Mesendoderm (in vitro differentiated cells): ENCODE measurements at places on chromosomes 13 and 19.

DNA sequence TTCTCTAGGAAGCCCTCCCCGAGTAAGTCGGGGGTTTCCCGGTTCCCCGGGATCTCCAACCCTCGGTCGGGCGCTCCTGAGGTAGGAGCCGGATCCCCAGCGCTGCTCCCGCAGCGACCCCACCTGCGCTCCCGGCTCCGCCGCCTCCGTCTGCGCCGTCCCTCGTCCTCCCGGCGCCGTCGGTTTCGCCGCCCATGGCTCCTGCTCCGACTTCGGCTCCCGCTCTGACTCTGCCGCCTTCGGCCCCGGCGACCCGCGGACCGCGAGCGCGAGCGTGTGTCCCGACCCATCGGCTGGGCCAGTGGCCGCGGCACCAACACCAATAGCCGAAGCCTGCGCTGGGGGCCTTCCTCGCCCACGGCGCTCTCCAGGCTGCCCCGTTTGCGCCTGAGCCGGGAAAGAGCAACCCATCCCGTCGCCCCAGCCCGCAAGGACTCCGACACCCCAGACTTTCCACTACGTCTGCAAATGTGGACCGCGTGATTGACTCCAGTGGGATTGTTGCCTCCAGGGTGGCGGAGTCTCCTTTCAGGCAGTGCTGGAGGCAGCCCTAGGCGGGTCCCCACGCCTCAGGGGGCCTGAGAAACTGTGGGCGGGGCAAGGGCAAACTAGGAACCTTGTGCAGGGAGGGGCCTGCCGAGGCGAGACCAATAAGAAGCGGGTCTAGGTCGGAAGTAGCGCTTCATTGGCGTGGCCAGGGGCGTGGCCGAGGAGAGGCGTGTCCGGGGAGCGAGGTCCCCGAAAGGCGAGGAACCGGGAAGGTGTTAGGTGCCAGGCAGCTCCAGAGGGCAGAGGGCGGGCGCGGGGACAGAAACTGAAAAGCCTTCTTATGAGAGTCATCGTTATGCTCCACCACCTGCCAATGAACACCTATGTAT, at the start of gene CACTIN:
CACTIN (minus strand) TSS at position 318 of the 878 bp plus-strand sequence; CDS start at position 290, 28 bp downstream.
- peaks cover 2% of the 10 kb centered on the region for H3K4me1 ChIP-seq
- H3K4me3 ChIP-seq, result peak within 1 kb of the TSS; percentile 96
- no peaks in the 10 kb centered on the region for H3K27me3 ChIP-seq
- H3K36me3 ChIP-seq, result no peaks in the 10 kb centered on the region

- H3K27me3 ChIP-seq, result no peaks in the 10 kb centered on the region
- peak; percentile 50 for DNase-seq
- no peaks in the 10 kb centered on the region for H3K4me1 ChIP-seq
These were observed 789.1 kb downstream of the GPC5 start for GRCh38 chr13:92187378-92187989.

GRCh38 chr19:43809762-43810696, 7.8 kb upstream of the LYPD5 start:
- no peaks in the 10 kb centered on the region for H3K4me1 ChIP-seq
- no peak overlapping the region for H3K4me3 ChIP-seq
- H3K27me3 ChIP-seq, result no peaks in the 10 kb centered on the region
- no peak overlapping the region for H3K27ac ChIP-seq

- no peaks in the 10 kb centered on the region for H3K4me1 ChIP-seq
- DNase-seq, result no peak
- no peak overlapping the region for H3K27ac ChIP-seq
These were observed 24.2 kb downstream of the FXYD5 start for GRCh38 chr19:35178701-35179100.

DNA sequence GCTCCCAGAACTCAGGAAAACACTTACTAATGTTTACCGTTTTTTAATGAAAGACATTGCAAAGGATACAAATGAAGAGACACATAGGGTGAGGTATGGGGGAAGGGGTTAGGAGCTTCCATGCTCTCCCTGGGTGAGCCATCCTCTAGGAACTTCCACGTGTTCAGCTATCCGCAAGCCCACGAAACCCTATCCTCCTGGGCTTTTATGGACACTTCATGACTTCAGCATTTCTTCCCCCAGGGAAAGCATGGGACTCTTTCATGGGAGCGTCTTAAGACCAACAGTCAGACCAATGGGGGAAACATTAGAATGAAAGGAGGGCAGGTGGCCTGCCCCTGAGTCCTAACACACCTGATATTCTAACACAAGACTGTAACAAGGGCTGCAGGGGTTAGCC, 6.6 kb upstream of the ESD start:
- no peaks in the 10 kb centered on the region for H3K4me1 ChIP-seq
- DNase-seq, result no peak
- no peaks in the 10 kb centered on the region for H3K36me3 ChIP-seq
- H3K4me3 ChIP-seq, result no peak overlapping the region
- no peak overlapping the region for H3K27ac ChIP-seq

DNA sequence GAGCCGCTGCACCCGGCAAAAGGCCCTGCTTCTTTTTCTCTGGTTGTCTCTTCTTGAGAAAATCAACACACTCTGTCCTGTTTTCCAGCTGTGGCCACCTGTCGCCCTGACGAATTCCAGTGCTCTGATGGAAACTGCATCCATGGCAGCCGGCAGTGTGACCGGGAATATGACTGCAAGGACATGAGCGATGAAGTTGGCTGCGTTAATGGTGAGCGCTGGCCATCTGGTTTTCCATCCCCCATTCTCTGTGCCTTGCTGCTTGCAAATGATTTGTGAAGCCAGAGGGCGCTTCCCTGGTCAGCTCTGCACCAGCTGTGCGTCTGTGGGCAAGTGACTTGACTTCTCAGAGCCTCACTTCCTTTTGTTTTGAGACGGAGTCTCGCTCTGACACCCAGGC, 17.2 kb downstream of the LDLR start:
- no peak overlapping the region for H3K27ac ChIP-seq
- DNase-seq, result no peak
- H3K36me3 ChIP-seq, result peaks cover 44% of the 10 kb centered on the region
- H3K4me3 ChIP-seq, result no peak overlapping the region
- H3K4me1 ChIP-seq, result no peaks in the 10 kb centered on the region
- H3K27me3 ChIP-seq, result no peaks in the 10 kb centered on the region

- H3K27me3 ChIP-seq, result no peaks in the 10 kb centered on the region
- H3K4me1 ChIP-seq, result no peaks in the 10 kb centered on the region
- no peak overlapping the region for H3K27ac ChIP-seq
- no peak overlapping the region for H3K4me3 ChIP-seq
- no peaks in the 10 kb centered on the region for H3K36me3 ChIP-seq
- DNase-seq, result no peak
These were observed 137.6 kb upstream of the SPACA7 start for GRCh38 chr13:112238436-112238995.

DNA sequence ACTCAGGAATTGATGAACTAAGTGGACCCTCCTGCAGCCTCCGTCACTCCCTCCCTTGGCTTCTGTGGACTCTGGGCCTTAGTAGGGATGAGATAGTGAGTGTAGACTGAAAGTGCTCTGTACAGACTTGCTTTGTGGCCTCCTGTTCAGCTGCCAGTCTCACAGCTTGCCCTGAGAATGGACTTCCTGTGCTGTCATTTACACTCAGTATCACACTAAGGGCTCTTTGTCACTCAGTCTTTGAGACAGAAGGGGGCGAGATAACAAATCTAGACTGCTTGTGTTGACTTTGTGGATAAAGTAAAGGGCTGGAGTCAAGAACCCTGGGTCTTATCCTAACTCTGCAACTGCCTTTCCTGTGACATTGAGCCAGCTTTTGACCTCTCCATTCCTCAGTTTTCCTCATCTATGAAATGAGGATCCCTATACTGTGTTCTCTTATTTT, 21.0 kb upstream of the SPRY2 start:
- no peak overlapping the region for H3K27ac ChIP-seq
- peak; percentile 96 for DNase-seq

DNA sequence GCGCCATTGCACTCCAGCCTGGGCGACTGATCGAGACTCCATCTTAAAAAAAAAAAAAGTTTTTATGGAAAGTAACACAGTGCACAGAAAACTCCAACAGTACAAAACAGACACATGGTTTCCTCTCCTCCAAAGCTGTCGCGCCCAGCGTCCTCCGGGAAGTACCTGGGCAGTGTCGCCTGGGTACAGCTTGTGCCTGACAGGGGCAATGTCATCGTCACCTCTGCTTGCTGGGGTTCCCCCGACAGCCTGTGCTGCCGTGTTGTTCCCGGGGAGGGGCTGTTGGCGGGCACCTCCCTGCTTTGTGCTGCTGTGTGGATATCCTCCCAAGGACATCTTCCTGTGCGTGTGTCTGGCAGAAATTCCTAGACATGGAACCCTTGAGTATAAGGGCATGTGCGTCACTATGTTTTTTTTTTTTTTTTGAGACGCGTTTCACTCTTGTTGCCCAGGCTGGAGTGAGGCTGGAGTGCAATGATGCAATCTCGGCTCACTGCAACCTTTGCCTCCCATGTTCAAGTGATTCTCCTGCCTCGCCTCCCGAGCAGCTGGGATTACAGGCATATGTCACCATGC, 2.4 kb upstream of the F2RL3 start:
- no peaks in the 10 kb centered on the region for H3K36me3 ChIP-seq
- H3K27ac ChIP-seq, result no peak overlapping the region
- H3K27me3 ChIP-seq, result no peaks in the 10 kb centered on the region
- DNase-seq, result no peak

GRCh38 chr19:9729162-9729561, 39.4 kb downstream of the ZNF846 start:
- H3K4me3 ChIP-seq, result no peak overlapping the region
- no peak overlapping the region for H3K27ac ChIP-seq
- no peaks in the 10 kb centered on the region for H3K4me1 ChIP-seq
- no peaks in the 10 kb centered on the region for H3K36me3 ChIP-seq
- DNase-seq, result no peak

DNA sequence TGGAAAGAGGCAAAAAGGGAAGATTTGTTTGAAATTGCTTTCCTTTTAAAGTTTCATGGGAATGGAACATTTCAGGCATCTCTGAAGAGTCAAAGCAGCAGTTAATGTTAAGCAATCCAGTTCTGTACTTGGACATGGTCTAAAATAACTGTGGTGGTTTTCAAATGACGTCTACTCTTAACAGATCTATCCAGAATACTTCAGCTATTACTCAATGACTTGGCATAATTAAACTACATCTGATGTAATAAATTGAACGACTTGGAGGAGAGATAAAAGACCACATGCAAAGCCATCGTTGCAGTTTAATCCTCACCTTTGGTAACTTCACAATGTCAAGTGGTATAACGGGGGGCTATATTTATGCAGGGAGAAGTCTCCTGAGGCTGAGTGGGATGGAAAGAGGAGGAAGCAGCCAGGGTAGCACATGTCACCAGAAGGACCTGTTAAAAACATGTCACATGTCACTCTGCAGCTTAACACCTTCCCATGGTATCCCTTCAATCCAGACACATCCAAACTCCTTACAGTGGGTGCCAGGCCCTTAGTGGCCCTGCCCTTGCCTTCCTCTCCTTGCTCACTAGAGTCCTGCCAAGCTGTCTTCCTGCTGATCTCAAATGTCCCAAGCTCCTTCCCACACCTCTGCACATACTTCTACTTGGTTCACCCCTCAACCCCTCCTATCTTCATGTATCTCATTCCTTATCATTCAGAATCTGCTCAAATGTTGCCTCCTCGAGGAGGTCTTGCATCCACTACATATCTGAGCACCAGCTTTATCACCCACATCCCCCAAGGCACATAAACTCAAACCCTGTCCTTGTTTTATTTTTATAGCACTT, 327.8 kb downstream of the SUCLA2 start:
- DNase-seq, result no peak
- H3K36me3 ChIP-seq, result no peaks in the 10 kb centered on the region
- no peak overlapping the region for H3K27ac ChIP-seq
- H3K4me3 ChIP-seq, result no peak overlapping the region
- no peaks in the 10 kb centered on the region for H3K27me3 ChIP-seq

- H3K36me3 ChIP-seq, result no peaks in the 10 kb centered on the region
- H3K27ac ChIP-seq, result peak overlapping the region; percentile 40
- H3K4me3 ChIP-seq, result no peak overlapping the region
- peak; percentile 62 for DNase-seq
- H3K4me1 ChIP-seq, result peaks cover 11% of the 10 kb centered on the region
These were observed 139.0 kb downstream of the FLT1 start for GRCh38 chr13:28355822-28356371.

DNA sequence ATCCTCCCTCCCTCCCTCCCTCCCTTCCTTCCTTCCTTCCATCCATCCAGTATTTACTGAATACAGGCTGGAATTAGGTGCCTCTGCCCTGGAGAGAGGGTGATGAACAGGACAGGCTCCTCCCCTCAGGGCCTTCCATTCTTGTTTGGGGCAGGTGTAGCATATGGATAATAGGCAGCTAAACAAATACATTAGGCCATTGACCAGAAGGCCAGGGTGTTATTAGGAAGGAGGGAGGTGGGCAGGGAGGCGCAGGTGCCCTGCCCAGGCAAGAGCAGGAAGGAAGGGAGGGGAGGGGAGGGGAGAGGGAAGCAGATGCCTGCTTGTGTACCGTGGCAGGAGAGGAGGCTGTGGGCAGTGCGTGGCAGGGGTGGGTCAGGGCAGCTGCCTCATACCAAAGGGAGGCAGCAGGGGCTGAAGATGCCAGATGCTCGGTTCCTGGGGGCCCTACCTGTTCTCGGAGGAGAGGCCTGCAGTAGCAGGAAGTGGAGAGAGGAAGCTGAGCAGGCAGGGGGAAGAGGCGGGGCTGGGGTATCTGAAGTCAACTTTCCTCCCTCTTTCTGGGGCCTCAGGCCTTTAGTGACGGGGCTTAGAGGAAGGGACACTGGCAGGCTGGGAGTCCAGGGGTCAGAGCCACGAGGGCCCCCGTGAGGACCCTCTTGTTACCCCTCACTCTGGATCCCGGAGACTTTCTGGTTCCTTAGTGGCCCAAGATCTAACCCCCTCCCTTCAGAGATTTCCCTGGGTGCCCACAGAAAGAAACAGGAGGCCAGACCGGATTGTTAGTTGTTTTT, at the start of gene RINL:
RINL (minus strand) TSS at position 495 of the 794 bp plus-strand sequence. CDS start 1,533 bp downstream, outside the sequence.
- DNase-seq, result no peak
- H3K36me3 ChIP-seq, result no peaks in the 10 kb centered on the region
- no peaks in the 10 kb centered on the region for H3K27me3 ChIP-seq
- H3K4me3 ChIP-seq, result no peak within 1 kb of the TSS

- peaks cover 9% of the 10 kb centered on the region for H3K36me3 ChIP-seq
- H3K4me3 ChIP-seq, result no peak overlapping the region
- H3K27ac ChIP-seq, result no peak overlapping the region
- H3K27me3 ChIP-seq, result no peaks in the 10 kb centered on the region
- H3K4me1 ChIP-seq, result peaks cover 4% of the 10 kb centered on the region
- peak; percentile 92 for DNase-seq
These were observed 18.9 kb downstream of the VASP start for GRCh38 chr19:45526143-45526542.

- peak; percentile 96 for DNase-seq
- peak overlapping the region; percentile 34 for H3K27ac ChIP-seq
- no peaks in the 10 kb centered on the region for H3K27me3 ChIP-seq
- H3K36me3 ChIP-seq, result no peaks in the 10 kb centered on the region
- H3K4me3 ChIP-seq, result no peak overlapping the region
- no peaks in the 10 kb centered on the region for H3K4me1 ChIP-seq
These were observed 18.5 kb downstream of the POU2F2 start for GRCh38 chr19:42113641-42114348.

- no peaks in the 10 kb centered on the region for H3K27me3 ChIP-seq
- no peaks in the 10 kb centered on the region for H3K4me1 ChIP-seq
- H3K4me3 ChIP-seq, result no peak overlapping the region
- peak; percentile 22 for DNase-seq
- no peak overlapping the region for H3K27ac ChIP-seq
These were observed 281.5 kb upstream of the HTR2A start for GRCh38 chr13:47178090-47178950.

- no peak for DNase-seq
- H3K4me3 ChIP-seq, result no peak overlapping the region
- H3K36me3 ChIP-seq, result no peaks in the 10 kb centered on the region
- no peak overlapping the region for H3K27ac ChIP-seq
- H3K27me3 ChIP-seq, result no peaks in the 10 kb centered on the region
- H3K4me1 ChIP-seq, result no peaks in the 10 kb centered on the region
These were observed 38.3 kb upstream of the SPRY2 start for GRCh38 chr13:80379245-80379644.
